ENCODE measurements at places on chromosomes 13 and 19.

DNA sequence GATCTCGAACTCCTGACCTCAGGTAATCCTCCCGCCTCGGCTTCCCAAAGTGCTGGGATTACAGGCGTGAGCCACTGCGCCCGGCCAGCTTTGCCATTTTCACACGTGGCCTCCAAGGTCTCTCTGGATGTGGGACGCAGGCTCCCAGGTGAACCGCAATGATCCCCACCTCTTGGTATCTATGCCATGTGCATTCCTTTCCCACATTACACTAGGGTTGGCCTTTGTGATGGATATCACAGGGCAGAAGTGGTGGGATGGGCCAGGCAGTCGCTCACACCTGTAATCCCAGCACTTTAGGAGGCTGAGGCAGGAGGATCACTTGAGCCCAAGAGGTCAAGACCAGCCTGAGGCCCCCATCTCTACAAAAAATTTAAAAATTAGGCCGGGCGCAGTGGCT lies 22.4 kb downstream of the FGF21 start:
- no peak for DNase-seq

DNA sequence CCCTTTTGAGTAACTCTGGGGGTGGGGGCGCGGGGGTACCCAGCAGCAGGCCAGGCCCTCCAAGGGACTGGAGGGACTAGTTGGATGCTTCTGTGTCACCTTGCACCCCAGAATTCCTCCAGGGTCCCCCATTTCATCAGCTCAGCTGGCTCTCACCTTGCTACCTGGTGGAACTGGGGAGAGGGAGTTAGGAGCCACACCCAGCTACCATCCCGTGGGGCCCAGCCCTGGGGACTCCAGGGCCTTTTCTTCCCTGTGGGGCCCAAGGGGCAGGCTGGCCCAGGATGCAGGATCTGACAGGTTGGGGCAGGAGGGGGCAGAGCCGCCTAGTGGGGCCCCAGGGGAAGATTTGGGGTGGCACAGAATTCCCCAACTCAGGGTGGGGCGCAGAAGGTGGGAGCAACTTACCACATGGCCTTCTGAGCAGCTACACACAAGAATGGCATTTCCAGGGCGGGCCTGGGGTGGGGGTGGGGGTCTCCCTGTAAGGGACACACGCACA lies 32.8 kb upstream of the NANOS3 start:
- peak; percentile 66 for DNase-seq

- DNase-seq, result no peak
These were observed 19.4 kb downstream of the GJA3 start for GRCh38 chr13:20141238-20142022.

- DNase-seq, result no peak
These were observed 15.8 kb upstream of the LATS2 start for GRCh38 chr13:21077076-21077787.

All from fibroblast of skin of back (primary cell).